ENCODE measurements at places on chromosomes 7 and 10. TPM values are rescaled to one million over a fixed set of nuclear protein-coding genes. Genes with fewer than 3 reads are reported as not detected.
A peak's percentile ranks its signal among the peaks of the same experiment; 100 is the strongest.

DNA sequence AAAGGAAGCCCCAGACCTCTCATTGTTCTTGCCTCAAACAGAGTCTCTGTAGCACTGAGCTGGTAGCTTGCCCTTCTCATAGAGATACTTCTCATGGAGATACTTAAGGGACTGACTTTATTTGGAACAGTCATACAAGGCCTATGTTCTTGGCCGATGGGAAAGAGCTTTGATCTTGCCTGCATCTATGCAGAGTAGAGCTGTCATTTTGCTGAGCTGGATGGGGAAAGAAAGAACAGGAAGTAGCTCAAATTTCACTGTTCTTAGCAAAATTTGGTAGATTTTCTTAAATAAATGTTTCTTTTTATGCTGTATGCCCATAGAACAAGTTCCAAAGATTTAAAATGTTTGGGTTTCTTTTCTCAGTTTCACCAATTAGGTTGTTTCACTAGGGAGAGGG is 119.3 kb upstream of the SEC61G start:
- DNase-seq = no peak
- no peaks in the 10 kb centered on the region for H3K36me3 ChIP-seq
- no peaks in the 10 kb centered on the region for H3K27me3 ChIP-seq
- peaks cover 13% of the 10 kb centered on the region for H3K4me1 ChIP-seq
- no peak overlapping the region for H3K4me3 ChIP-seq

DPP6 gene
- not detected for total RNA-seq

- H3K4me3 ChIP-seq = no peak overlapping the region
- no peaks in the 10 kb centered on the region for H3K36me3 ChIP-seq
- H3K4me1 ChIP-seq = peaks cover 23% of the 10 kb centered on the region
- no peak overlapping the region for H3K27ac ChIP-seq
Observed at GRCh38 chr10:110179220-110179619, 28.2 kb upstream of the MXI1 start.

GRCh38 chr7:91263384-91264045 is 718 bp upstream of the FZD1 start:
- peak overlapping the region; percentile 77 for H3K4me3 ChIP-seq
- no peak overlapping the region for H3K27ac ChIP-seq
- no peaks in the 10 kb centered on the region for H3K36me3 ChIP-seq
- peaks cover 86% of the 10 kb centered on the region for H3K27me3 ChIP-seq

Measured in GM23338 (cell line).